ENCODE measurements at places on chromosomes 7 and 10.
A peak's percentile ranks its signal among the peaks of the same experiment; 100 is the strongest.

DNA sequence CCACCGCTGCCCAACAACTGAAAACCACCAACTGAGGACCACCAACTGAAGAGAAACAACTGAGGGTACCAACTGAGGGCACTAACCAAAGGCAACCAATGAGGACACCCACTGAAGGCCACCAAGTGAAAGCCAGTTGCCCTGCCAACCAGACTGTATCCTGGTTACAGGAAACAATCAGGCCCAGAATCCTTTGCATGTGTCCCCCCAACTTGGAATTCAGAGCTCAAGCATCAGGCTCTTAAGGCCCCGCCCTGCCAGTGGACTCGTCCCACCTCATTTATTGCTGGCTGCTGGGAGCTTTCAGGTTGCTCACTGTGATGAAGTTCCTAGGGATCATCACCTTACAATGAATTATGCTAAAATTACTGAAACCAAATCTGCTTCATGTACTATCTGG is 76.6 kb upstream of the ABI1 start:
- no peak for DNase-seq

GRCh38 chr7:54469740-54470139 is 72.4 kb upstream of the VSTM2A start:
- no peak for DNase-seq

DNA sequence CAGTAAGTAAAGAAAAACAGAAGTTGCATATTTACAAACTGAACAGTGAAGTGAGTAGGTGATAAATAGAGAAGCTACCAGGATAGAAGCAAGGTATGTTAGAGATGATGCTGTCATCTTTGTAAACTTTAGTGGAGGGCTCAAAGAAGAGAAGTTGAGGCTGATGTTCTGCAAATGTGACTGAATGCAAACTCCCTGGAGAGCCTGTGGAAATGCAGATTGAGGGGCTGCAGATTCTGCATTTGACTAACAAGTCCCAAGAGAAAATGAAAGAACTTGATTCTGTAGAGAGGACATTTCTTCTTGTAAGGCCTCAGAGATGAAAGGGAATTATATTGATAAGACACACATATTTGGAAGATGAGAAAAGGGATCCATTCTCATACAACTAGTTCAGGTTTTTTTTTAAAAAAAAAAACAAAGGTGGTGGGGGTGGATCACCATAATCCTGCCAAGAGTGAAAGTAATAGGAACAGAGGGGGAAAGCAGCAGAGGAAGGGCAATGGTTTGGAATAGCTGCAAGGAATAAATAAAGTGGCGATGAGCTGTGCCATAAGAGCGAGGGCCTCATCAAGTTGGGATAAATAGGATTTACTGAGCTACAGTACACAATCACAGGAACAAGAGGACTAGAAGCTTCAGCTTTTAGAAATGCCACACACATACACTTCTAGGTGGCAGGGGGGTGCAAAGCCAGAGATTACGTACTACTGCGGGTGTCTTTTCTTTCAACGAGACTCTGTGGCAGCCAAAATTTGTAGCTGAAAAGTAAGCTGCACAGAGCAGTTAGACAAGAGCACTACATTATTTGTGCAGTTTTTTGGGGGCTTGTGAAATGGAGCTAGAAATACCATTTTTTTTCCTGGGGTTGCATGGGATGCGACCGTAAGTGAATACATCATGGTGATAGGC is 778.5 kb downstream of the NRG3 start:
- DNase-seq = no peak

GRCh38 chr10:72695496-72695895 is 3.6 kb downstream of the MCU start:
- no peak for DNase-seq

DNA sequence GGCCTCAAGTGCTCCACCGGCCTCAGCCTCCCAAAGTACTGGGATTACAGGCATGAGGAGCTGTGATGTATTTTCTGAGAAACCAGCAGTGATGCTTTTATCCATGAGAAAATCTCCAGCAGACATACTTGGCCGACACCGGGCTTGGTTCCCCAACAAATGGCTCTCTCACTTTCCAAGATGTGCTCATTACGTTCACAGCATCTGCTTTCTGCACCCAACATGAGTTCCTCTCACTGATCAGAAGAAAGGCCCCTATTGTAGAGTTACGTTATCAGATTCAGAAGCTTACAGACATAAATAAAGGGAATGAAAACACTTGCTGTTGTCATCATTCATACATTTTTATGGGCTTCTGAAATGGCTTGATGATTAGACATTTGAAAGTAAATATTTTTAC is 95.0 kb downstream of the CALD1 start:
- DNase-seq = no peak

DNA sequence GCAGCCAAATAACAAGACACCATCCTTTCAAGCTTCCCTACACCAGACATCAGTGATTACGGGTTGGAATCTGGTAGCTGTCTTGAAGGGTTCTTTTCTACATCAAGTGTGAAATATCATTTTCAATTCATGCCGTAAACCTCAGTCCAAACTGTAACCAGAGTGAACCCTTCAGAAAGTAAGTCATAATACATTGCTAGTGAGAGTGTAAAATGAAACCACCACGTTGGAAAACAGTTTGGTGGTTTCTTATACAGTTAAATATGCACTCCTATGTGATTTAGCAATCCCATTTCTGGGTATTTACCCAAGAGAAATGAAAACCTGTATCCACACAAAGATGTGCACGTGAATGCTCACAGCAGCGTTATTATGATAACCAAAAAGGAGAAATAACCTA is 25.6 kb upstream of the ZC3HAV1L start:
- no peak for DNase-seq

- peak; percentile 24 for DNase-seq
These were observed 45.3 kb upstream of the SP8 start for GRCh38 chr7:20831956-20832355.

- DNase-seq = no peak
These were observed 784.0 kb downstream of the SUGCT start for GRCh38 chr7:40918701-40919271.

GRCh38 chr10:127423218-127423915 is 125.7 kb upstream of the NPS start:
- no peak for DNase-seq

GRCh38 chr7:139813151-139813550 is 15.9 kb upstream of the TBXAS1 start:
- no peak for DNase-seq

DNA sequence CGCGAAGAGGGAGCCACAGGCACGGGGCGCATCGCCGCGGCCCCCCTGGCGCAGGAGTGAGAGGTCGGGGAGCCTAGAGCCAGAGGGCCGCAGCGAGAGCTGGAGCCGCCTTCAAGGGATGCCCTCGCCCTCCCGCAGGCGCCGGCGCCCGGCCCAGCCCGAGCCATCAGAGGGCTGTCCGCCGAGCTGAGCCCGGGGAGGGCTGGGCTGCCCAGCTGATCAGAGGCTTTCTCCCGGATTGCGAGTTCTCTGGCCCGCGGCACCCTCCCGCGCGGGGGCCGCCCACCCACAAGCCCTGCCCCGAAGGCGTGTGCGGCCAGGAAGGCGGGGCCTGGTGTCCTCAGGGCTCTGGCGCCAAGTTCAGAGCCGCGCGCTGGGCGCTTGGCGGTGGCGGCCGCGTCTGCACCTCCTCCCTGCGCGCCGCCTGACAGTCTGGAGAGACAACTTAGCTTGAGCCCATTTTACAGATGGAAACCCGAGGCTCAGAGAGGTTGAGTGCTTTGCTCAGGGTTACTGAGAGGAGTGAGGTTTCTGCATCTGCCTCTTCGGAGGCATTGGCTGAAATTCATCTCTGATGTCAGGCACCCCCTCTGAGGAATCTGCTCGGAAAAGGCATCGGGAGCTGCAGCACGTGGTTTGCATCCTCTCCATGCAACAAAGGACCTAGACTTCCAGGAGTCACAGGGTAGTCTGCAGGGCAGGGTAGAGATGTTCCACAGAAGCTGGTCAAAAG is 3.8 kb upstream of the ANTXRL start:
- DNase-seq = no peak

DNA sequence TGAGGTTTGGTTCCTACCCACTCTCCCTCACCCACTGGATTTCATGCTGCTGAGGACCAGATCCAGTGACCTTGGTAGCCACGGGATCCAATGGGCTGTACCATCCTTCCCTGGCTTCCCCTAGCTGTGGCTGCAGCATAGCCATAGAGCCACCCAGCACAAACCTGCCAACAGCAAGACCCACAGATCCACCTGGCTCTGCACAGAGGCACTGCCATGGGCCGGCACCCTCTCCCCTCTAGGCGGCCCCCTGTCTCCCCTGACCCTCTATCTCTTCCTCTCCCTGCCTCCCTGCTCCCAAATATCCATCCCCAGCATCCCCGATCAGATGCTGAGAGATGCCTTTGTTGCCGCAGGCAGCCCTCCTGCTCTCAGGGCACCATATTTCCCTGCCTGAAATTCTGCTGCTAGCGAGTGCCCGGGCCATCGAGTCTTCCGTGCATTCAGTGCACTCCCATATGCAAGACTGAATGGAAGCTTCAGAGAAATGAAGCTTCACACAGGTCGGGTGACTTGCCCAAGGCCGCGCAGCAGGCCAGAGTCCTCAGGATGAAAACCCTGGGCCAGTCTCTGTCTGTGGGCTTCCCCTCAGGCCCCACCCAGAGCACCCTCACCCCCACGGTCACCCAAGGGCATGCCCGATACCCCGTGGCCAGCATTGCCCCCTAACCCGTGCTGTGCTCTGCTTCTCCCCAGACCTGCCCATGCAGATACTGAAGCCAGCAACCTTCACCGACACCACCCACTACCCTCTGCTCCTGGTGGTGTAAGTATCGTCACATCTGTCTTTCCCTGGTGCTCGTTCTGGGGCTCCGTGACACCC is 130.8 kb downstream of the PAXIP1 start:
- DNase-seq = no peak

DNA sequence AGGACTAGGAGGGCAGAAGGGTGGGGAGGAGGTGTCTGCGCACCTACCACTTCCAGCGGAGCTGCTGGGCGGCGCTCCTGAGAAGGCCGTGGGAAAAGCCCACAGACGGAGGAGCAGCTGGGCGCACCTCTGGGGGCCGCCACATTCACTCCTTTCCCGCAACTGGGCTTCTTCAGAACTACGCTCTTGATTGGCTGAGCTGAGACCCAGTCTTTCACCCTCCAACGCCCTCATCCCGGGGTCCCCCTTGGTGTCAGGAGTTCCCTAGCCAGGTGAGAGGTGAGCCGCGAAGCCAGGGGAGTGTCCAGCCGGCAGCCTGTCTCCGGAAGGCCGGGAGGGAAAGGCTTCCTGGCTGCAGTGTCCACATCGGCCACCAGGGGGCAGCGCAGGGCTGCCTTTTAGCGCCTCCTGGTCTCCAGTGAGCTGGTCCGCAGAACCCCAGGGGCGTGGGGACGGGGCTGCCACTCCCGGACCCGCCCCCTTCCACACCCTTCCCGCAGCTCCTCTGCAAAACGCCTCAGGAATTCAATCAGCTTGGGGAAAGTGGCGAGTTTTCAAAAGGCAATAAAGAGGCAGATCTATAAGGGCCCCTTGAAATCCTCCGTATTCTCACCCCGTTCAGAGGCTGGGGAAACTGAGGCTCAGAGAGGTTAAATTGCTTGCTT is 98.8 kb downstream of the CHST15 start:
- peak; percentile 56 for DNase-seq

- DNase-seq = no peak
These were observed 7.0 kb upstream of the NUB1 start for GRCh38 chr7:151334628-151335027.

GRCh38 chr7:108094933-108095710 is 35.0 kb downstream of the LAMB4 start:
- DNase-seq = peak; percentile 7

DNA sequence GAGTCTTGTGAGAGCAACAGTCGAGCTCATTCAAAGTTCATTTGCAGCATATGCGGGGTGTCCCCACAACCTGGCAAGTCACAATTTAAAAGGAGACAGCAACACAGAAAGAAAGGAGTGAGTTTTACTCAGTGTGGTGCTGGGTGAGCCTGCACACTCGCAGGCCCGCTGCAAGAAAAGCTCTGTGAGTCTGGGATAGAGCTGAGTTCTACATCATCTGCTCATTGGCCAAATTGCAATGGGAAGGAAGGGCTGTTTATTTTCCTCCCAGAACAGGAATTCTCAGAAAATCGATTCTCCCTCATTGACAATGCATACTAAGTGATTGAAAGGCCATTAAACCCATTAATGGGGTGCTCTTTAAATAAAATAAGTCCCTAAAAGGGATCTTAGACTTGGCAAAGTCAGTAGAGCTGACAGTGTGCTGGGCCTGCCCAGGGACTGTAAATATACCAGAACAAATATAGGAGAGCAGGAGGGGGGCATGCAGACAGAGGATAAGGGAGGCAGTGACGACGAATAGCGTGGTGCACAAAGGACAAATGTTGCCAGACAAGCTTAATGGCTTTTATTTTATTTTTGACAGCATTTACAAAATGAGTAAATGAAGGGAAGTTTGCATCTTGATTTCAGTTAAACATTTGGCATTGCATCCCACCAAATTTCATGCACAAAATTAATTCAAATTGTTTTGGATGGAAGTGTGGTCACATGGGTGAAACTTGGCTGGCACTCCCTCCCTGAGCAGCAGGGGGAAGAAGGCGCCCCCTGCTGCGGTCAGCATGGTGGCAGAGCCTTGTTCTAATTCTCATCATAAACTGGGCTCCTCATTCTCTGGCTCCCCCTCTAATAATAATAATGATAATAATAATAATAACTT is 215.7 kb downstream of the SNX10 start:
- peak; percentile 86 for DNase-seq

GRCh38 chr7:5404421-5404826 is 19.2 kb downstream of the TNRC18 start:
- DNase-seq = no peak

- DNase-seq = no peak
These were observed 24.2 kb upstream of the LIPN start for GRCh38 chr10:88735661-88736060.

DNA sequence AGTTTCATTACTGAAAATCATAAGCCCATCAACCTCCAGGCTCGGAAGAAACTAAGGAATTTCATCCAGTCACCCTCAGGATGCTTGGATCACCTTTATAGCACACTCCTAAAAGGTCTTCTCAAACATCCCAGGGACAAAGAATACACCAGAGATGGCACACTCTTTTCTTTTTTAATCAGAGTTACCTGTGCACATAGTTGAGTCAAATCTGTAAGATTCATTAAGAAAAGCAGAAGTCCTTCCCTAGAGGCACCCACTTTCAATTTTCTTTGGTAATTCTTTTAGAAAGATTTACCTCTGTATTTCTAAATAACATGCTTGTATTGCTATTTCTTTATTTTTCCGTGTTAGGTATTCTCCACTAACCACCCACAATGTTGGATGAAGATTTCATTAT is 50.6 kb upstream of the IL6 start:
- no peak for DNase-seq

DNA sequence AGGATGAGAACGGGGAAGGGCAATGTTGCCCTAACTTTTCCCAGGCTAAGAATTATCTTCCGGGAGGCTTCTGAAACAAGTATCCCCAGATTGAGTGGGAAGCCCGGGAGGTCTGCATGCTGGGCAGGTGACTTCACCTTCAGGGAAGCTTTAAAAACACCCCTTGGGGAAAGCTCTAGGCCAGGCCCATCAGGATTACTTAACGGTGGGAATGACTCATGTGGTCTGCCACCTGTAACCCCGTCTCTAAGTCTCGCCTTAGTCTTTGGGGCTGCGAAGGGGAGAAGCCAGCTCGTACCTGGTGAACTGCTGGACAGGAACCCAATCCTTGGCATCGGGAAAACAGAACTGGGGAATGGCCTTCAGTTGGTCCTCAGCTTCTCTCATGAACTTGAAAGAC is 80.1 kb upstream of the MKRN1 start:
- DNase-seq = no peak
